ENCODE measurements at places on chromosomes 6 and 20.

DNA sequence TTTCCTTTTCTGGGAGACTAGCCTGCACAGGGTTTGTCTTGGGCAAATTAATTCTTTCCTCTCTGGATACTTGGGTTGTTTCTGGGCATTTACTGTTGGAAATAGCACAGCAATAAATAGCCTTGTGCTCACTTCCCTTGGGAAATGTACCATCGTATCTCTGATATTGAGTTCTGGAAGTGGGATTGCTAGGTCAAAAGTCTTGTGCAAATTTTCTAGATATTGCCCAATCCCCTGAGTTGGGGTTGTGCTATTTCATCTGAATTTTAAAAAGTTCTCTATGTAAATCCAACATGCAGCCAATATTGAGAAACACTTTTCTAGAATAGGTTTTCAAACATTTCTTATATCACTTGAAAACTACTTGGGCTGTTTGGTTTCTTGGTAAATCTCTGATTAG lies 64.0 kb upstream of the ELOVL5 start:
- no peak for DNase-seq

DNA sequence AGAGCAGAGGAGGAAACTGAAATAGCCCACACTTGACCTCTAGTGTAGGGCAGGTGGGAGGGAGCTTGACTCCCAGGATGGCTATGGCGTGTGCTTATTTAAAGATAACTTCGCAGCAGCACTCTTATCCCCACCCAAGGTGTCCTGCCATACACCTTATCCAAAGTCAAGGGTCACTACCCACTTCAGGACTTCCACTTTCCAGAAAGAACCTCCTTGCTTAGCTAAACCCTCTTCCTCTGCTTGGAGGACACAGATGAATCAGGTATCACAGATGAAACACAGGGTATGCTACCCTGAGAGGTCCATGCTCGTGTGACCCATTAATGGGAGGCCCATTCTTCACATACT lies 2.3 kb downstream of the RIN2 start:
- no peak for DNase-seq

DNA sequence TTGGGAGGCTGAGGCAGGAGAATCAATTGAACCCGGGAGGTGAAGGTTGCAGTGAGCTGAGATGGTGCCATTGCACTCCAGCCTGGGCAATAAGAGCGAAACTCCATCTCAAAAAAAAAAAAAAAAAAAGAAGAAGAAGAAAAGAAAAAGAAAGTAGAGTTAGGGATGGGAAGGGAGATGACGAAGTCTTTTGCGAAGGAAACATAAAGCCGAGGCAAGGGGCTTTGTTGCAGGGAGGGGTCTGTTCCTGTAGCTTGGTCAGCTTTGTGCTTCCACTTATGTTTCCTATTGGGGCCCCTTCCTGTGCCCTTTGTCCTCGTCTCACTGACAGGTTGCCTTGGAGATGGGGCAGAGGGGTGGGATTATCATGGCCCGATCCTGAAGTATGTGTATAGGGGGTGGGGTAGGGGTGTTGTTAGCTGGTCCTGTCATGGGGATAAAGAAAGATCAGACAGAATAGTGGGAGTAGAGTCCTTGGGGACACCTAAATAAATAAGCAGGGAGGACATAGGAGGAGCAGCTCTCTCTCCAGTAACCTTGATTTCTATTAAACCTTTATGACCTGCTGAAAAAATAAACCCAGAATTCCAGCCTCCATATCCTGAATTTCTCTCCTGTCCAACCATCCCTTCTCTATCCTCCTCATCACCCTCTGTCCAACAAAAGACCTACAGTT lies 1.1 kb upstream of the CLIC1 start:
- DNase-seq, result no peak

GRCh38 chr20:59824711-59825562 lies 108.5 kb downstream of the SYCP2 start:
- DNase-seq, result no peak

DNA sequence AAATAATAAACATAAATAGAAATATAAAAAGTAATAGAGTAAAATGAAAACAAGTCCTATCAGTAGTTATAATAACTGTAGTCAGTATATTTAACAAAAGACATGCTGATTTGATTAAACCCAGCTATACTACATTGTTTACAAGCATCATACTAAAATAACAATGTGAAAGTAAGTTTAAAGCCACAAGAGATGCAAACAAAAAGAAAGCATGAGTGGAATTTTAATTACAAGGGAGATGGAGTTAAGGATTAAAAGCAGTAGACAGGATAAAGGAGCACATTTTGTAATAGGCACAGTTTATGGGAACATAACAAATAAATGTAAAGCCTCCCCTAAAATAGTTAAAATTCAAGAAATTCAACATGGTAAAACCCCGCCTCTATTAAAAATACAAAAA lies 41.5 kb downstream of the SENP6 start:
- no peak for DNase-seq
